ENCODE measurements at places on chromosomes 4 and X.

- DNase-seq, result no peak
These were observed 35.2 kb upstream of the SMS start for GRCh38 chrX:21905313-21905712.

DNA sequence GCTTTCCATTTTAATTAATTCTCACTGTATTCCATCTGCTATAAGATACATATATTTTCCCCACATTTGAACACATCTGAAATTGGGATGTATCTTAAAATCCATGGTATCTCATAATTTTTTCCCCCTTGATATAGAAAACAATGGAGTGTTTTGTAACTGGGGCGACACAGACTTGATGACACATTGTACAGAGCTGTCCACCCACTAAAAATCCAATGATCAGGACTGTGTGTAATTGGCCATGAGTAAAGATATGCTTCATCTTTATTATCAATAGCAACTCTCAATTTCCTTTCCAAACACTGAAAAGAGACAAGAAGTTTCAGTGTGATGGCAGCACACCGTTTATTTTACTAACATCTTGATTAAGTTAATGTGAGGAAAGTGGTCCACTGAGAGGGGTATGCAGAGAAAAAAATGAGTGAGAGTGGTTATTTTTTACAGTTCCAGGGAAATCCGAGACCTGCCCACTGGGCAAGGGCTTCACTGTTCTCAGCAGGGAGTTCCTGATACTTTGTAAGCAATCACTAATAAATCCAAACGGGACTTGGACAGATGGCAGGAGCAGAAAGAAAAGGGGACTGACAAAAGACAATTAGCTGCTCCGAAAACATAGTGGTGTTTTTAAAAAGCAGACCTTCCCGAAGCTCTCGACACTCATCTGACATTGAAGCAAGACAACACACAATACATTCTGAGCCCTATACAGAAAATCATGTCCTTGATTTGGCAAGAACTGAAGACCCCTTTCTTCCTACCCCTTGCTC lies 149.4 kb downstream of the TSPAN5 start:
- DNase-seq, result no peak

DNA sequence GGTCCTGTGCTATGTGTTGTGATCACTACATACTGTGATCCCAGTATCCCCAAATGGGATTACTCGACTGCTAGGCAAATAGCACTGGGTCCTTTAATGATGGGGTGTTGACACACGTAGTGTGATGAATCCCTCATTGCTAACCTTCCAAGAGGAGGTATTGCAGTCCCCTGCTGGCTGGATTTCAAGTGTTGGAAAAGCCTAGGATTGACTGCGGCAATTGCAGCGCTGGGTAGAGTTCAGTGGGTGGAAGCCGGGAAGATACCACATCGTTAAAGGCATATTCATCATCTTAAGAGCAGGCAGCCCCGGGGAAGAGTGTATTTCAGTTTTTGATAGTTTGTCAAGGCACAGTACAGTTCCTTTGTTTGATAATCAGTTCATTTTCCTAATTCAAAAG lies 159.9 kb downstream of the TRIML1 start:
- no peak for DNase-seq

DNA sequence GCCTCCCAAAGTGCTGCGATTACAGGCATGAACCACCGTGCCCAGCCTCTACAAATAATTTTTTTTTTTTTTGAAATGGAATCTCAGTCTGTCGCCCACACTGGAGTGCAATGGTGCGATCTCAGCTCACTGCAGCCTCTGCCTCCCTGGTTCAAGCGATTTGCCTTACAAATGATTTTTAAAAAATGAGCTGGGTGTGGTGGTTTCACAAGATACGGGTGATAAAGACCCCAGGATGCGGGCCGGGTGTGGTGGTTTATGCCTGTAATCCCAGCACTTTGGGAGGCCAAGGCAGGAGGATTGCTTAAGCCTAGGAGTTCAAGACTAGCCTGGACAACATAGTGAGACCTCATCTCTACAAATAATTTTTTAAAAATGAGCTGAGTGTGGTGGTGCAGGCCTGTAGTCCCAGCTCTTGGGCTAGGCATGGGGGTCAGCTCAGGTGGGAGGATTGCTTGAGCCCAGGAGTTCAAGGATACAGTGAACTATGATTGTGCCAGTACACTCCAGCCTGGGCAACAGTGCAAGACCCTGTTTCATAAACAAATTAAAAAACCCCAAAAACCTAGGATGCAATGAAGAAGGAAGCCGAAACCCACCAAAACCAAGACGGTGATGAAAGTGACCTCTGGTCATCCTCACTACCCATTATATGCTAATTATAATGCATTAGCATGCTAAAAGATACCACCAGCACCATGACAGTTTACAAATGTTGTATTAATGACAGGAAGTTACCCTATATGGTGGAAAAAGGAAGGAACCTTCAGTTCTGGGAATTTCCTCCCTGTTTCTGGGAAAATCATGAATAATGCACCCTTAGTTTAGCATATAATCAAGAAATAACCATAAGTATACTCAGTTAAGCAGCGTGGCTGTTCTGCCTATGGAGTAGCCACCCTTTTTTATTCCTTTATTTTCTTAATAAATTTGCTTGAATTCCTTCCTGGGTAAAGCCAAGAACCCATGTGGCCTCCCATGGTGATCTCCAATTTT lies 27.7 kb downstream of the PDGFRA start:
- DNase-seq, result peak; percentile 45

DNA sequence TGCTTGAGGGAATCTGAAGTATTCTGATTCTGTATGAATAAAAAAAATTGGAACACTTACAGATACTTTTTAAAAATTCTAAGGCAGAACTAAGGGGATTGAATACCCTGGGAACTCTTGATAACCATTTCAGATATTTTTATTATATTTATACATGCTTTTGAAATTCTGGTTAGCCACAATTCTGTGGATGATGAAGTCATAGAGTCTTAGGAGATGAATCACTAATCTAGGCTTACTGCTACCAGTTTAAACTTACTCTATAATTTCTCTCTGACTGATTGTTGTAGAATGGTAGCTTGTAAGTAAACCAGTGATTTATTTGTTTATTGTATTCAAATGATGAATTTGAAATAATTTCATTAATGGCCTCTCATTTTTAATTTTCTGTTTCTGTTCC lies 11.4 kb upstream of the SLAIN2 start:
- DNase-seq, result peak; percentile 42

DNA sequence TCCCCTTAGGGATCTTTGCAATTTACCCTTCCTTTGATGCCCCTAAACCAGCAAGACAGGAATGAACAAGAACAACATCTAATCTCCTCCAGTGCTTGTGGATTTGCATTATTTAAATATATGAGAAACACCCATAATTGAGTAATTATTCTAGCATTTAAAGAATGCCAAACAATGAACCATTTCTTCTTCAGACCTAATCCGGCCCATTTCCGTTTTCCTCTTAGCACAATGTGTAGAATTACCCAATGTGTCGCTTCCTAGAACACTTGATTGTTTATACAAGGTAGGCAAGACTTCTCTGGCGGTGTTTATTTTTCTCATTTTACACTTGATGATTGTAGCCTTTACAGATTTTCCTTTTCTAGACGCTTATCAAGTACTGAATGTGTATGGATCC lies 43.5 kb downstream of the CLDN34 start:
- no peak for DNase-seq

Measured in OCI-M1 (cell line).